ENCODE measurements at places on chromosomes 6 and 20.
A peak's percentile ranks its signal among the peaks of the same experiment; 100 is the strongest.

GRCh38 chr6:157760589-157761330 lies 62.3 kb upstream of the SNX9 start:
- DNase-seq = peak; percentile 83

DNA sequence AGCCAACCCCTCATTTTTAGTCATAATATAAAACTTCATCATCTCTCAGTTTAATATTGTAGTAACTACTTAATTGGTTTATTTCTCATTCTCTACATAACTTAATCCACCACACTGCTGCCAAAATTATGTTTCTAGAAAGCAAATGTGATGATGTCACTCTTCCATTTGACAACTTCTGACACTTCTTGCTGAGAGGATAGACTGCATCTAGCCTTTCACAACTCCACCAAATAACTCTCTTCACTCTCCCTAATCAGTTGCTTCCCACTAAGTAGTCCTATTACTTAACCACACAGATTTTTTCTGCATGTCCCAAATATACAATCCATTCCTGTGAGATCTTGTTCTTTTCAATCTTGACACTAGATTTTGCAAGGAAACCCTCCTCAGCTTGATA lies 951.3 kb downstream of the EPHA7 start:
- DNase-seq = no peak

- no peak for DNase-seq
Observed at GRCh38 chr20:32682508-32682987, 8.8 kb upstream of the C20orf203 start.

- DNase-seq = peak; percentile 55
Observed at GRCh38 chr6:6781172-6781872, 192.8 kb downstream of the LY86 start.

- DNase-seq = no peak
Observed at GRCh38 chr6:159766906-159767305, 5.1 kb downstream of the ACAT2 start.

DNA sequence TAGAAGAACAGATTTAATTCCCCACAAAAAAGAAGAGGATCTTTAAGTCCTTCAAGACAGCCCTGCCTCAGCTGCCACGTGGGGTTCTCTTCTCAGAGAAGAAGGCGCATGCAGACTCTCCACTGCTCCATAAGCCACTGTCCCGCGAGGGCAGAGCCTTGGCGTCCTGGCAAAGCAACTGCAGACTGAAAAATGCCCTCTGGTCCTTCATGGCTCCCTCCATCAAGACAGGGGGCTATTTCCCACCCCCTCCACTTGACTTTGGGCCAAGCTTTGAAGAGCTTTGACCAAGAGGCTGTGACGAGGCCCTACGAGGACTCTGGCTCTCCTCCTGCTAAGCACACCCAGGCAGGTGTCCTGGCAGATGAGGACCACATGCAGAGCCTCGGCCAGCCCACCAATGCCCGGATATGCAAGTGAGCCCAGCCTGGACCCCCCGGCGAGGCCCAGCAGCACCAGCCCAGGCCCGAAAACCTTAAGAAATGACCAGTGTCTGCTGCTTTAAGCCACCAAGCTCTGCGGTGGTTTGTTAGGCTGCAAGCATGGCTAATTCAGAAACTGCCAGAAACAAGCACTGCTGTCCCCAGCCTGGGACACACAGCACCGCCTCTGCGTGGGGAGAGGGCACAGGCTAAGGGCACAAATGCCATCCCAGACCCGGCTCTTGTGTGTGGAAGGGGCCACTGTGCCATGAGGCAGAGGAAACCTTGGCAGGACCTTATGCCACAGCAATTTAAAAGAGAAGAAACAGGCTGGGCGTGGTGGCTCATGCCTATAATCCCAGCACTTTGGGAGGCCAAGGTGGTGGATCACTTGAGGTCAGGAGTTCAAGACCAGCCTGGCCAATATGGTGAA lies 16.1 kb downstream of the GMEB2 start:
- no peak for DNase-seq

GRCh38 chr6:71395731-71396409 lies 107.3 kb downstream of the OGFRL1 start:
- DNase-seq = no peak
